RPMI7951 (cell line): ENCODE measurements at places on chromosomes 6 and 20. TPM values are rescaled to one million over a fixed set of nuclear protein-coding genes. Genes with fewer than 3 reads are reported as not detected.

The PGC gene
- total RNA-seq: not detected in 2 replicates

The TOX2 gene
- total RNA-seq: 24.7 and 25.4 TPM in 2 replicates

The MUC21 gene
- total RNA-seq: not detected in 2 replicates

The SLC17A3 gene
- not detected in 2 replicates for total RNA-seq

DNA sequence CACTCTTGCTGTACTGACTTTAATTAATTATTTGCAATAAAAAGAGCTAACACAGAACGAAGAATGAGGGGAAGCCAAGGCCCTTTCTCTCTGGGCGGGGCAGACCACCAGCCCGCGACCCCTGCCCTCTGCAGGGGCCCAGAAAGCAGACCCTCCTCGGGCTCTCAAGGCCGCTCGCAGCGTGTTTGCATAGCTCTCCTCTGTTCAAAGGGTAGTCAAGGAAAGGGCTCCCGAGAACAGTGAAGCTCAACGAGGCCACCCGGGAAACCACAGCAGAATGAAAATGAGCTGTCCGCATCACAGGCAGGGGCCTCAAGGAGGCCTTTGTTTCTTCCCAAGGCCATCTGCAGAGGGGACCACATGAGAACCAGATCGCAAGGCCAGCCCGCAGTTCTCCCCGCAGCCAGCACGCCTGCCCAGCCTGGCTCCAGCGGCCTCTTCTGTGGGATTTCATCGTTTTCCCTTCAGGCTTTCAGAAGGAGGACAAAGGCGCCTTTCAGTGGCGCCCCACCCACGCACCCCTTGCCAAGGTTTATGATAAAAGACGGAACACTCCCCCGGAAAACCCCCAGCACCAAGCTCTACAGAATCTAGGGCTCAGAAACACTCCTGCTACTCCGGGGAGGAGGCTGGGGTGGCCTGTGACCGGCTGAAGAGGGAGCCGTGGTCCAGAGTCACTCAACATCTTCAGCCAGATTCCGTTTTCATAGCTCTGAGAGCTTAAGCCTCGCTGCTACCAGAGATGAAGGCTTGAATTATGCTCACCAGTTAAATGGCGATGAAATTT lies 25.3 kb downstream of the ACSS1 start:
- peak; percentile 77 for DNase-seq

DNA sequence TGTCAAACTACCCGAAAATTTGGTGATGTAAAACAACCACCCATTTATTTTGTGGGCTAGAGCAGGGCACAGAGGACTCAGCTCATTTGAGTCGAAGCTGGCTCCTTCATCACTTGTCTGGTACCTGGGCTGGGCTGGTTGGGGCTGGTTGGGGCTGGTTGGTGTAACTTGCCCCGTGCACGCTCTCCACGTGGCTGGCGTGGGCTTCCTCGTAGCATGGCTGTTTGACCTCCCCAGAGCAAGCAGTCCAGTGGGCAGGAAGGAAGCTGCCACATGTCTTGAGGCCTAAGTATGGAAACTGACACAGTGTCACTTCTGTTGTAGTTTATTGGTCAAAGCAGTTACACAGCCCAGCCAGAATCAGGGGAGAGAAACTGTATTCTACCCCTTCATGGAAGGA lies 27.1 kb downstream of the BCAS4 start:
- DNase-seq: no peak

DNA sequence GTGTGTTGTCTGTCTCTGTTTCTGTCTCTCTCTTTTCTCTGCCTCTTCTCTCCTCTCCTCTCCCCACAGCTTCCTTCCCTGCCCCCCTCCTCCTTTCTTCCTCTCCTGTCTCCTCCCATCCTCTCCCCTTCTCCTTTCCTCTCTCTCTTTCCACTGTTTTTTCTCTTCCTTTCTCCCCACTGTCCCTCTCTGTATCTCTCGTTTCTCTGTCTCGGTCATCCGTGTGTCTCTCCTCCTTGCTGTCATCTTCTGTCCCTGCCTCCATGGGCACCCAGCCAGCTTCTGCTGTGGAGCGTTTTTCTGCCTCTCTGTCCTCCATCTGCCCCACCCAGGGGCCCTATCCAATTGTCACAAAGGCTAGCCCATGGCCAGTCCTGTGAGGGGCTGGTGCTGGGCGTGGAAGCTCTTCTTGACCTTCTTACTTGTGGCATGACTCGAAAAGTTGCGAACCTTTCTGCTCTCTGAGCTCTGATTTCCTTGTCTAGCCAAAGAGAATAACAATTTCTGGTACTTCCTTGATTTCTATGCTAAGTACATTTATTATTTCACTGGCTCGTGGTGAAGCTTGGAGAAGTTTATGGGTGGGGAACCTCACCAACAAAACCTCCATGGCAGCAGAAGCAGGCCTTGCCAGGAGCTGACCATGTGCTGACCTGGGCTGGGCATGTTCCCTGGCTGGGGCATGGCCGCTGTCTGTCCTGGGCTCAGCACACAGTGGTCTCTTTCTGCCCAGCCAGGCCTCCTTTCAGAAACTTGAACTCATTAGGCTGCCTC lies 69.3 kb downstream of the CEBPB start:
- DNase-seq: no peak

- DNase-seq: no peak
These were observed 663.4 kb downstream of the KHDRBS2 start for GRCh38 chr6:61622601-61623000.

The WFDC2 gene
- 0.78 TPM in 1 of 2 replicates, not detected in the other for total RNA-seq

The MCM8 gene
- 47.8 and 53.3 TPM in 2 replicates for total RNA-seq

The NNAT gene
- not detected in 2 replicates for total RNA-seq

DNA sequence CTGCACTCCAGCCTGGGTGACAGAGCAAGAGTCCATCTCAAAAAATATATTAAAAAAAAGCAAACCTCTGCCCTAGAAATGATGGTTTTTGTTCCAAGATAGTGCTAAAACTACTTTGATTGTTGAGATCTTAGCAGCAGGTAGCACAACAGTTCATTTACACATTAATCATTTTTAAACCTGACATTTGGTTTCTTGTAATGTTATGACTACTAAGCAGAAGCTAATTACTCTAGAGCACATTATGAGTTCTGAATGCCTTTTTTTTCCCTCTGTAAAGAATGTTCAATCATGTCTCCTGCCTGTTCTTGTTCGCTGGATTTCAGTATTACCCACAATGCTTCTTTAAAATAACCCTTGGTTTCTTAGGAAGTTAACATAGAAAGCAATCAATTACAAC lies 24.7 kb upstream of the PHF3 start:
- DNase-seq: no peak

DNA sequence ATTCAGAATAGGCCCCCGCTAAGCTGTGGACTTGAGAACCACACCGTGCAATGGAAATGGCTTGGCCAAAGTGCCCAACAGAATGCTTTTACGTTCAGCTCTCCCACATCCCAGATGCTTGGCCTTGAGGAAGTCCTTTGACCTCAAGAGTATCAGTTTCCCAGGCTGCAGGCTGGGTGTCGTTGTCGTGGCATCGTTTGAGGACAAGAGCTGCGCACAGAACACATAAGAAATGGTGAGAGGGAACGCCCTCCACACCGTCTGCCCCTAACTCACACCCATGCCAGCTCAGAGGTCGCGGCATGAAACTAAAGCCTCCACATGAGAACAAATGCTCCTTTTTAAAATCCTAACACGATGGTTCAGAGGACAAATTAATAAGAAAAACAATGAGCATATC lies 37.0 kb downstream of the NFATC2 start:
- no peak for DNase-seq

DNA sequence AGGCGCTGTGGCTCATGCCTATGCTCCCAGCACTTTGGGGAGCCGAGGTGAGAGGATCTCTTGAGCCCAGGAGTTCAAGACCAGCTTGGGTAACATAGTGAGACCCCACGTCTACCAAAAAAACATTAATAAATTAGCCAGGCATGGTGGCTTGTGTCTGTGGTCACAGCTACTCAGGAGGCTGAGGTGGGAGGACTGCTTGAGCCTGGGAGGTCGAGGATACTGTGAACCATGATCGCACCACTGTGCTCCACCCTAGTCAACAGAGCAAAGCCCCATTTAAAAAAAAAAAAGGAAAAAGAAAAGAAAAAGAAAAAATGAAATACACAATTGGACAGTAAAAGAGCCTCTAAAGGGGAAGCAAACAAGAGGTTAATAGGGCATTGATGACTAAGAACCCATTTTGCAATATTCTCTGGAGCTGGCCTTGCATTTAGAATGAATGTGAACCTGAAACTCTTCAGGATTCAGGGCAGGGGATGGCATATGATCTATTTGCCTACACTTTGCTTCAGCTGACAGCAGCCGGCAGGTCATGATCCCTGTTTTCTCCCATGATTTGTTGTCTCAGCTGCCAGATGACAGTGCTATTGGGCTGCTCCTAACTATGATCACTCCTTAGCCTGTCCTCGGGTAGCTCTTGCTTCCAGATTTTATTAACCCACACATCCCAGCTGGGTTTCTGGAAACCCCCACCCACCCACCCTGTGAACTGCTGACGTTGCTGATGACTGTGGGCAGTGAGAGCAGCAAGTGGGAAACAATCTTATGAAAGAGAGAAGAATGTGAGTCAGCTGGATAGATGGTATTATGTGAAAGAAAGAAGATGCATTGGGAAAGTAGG lies 83.8 kb upstream of the ELOVL5 start:
- peak; percentile 31 for DNase-seq

DNA sequence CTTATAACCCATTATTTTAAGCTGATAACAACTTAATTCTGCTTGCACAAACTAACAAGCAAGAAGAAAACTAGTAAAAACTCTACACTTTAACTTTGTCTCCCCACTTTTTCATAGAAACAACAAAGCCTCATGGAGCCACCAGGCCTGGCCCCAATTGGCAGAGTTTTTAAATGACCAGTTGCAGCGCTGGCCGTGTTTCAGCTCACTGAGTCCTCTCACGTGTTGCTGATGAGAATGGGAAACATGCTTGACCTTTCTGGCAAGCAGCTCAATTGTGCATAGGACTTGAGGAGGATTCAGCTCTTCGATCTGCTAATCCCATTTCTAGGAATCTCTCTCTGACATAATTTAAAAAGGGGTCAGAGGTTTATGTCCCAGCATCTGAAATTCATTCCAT lies 24.5 kb upstream of the GRM4 start:
- DNase-seq: no peak

The KIZ gene
- total RNA-seq: 13.0 and 15.7 TPM in 2 replicates

The TJAP1 gene
- total RNA-seq: 7.8 and 12.4 TPM in 2 replicates

DNA sequence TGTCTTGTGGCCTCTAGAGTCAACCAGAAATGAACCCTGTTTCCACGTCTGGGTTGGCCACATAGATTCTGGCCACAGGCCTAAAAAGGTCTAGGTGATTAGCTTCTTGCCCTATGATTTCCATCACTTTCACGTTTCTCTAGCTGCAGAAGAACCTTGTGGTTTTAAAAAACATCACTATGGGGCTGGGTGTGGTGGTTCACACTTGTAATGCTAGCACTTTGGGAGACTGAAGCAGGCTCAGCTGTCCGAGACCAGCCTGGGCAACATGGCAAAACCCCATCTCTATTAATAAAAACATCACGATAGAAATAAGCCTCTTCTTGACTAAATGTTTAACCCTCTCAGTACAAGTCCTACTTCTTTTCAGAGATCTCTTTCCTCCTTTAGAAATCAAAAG lies 27.6 kb downstream of the POLR1C start:
- DNase-seq: no peak

DNA sequence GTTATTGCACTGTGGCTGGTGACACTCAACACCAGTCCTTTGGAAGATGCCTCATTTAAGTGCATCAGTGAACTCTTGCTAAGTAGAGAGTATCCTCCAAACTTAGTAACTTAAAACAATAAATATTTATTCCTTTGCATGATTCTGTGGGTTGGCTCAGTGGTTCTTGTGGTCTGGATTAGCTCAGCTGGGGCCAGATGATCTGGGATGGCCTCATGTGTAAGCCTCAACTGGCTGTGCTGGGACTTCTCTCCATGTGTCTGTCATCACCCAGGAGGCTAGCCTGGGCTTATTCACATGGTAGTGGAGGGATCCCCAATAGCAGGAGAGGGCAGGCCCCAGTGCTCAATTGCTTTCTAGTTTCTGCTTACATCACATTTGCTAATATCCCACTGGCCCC lies 8.3 kb downstream of the LRRN4 start:
- peak; percentile 46 for DNase-seq

- no peak for DNase-seq
These were observed 122.8 kb upstream of the DST start for GRCh38 chr6:56765494-56765893.

GRCh38 chr6:122423734-122424133 lies 24.3 kb downstream of the HSF2 start:
- DNase-seq: no peak

GRCh38 chr6:143419526-143419925 lies 31.0 kb downstream of the ADAT2 start:
- DNase-seq: no peak

The RGS17 gene
- total RNA-seq: 3.2 and 4.4 TPM in 2 replicates

DNA sequence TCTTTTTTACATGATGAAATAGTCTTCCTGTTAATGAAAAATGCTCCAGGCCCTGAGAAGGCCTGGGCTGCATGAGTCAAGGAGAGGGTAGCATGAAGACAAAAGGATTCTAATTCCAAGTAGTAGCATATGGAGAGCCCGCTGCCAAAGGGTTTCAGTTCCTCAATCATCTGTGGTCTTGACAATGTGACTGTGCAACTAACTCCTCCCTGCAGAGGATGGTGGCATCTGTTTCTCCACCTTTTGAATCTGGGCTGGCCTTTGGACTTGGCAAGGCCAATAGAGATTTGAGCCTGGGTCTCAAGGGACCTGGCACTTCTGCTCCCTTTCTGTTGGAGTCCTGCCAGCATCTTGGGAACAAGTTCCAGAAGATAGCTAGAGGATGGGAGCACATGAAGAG lies 35.1 kb upstream of the ANKEF1 start:
- peak; percentile 43 for DNase-seq

- peak; percentile 82 for DNase-seq
These were observed 44.1 kb downstream of the SCP2D1 start for GRCh38 chr20:18857640-18858039.

GRCh38 chr6:127514773-127515227 lies 4.3 kb downstream of the MTCL3 start:
- DNase-seq: peak; percentile 55

The SLC17A1 gene
- total RNA-seq: not detected in 2 replicates

GRCh38 chr6:46011188-46012085 lies 4.2 kb downstream of the CLIC5 start:
- DNase-seq: peak; percentile 24

DNA sequence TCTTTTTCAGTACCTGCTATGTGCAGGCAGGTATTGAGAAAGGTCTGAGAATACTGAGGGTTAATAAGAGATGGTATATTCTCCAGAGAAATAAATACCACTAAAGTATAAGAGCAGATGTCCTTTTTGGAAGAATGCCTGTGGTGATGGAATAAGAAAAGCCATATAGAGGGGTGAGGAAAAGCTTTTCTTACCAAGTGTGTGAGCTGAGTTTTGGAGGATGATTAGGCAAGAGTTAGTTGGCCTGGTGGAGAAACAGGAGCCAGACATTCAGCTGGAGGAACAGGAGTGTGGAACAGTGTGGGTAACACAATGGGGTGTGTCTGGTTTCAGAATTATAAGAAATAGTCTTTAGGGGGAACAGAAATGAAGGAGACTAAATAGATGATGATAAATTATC lies 19.9 kb downstream of the ZNF451 start:
- no peak for DNase-seq

The ARFGEF3 gene
- 0.20 and 0.24 TPM in 2 replicates for total RNA-seq

The GRM1 gene
- total RNA-seq: 0.12 TPM in 1 of 2 replicates, not detected in the other

- no peak for DNase-seq
These were observed 53.8 kb downstream of the ADGRG6 start for GRCh38 chr6:142355520-142356174.
